ENCODE measurements at places on chromosomes 4 and X. TPM values are rescaled to one million over a fixed set of nuclear protein-coding genes. Genes with fewer than 3 reads are reported as not detected.

- H3K4me3 ChIP-seq: no peak overlapping the region
- H3K36me3 ChIP-seq: peaks cover under 1% of the 10 kb centered on the region
- H3K4me1 ChIP-seq: peaks cover 13% of the 10 kb centered on the region
- H3K27me3 ChIP-seq: peaks cover 50% of the 10 kb centered on the region
These were observed 445.4 kb downstream of the BCOR start for GRCh38 chrX:39652336-39652735.

DNA sequence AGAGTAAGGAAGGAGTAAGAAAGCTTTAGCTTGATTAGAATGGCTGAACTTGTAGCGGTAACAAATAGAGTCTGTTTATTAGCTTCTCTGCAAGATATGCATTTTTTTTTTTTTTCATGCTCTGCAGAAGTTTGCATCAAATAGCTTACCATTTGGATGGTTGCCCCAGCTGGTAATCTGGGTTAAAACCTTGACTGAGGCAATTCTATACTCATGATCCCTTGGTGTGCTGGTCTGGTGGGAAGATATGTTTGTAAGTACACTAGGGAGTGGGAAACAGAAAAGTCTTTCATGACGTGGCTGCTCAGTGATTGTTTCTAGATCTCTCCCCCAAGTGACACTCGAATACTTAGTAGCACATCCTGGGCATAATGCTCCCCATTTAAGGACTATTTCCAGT is 32.1 kb downstream of the SEPTIN11 start:
- no peak overlapping the region for H3K27ac ChIP-seq
- H3K4me3 ChIP-seq: no peak overlapping the region
- no peaks in the 10 kb centered on the region for H3K36me3 ChIP-seq
- peaks cover 44% of the 10 kb centered on the region for H3K4me1 ChIP-seq

DNA sequence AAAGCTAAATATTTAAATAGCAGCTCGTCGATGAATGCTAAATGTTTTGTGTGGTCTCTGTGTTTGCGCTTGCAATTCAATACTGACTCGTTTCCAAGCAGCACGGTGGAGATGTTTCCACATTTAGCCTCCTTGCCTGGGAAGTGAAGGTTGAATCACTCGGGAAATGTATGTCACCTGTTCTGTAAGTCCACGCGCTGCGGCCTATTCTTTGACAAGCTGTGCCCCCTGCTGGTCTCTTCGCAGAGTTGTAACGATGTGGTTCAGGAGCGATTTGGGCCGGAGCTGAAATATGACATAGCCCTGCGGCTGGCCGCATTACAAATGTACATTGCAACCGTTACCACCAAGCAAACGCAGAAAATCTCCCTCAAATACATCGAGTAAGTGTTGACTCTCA is 89.6 kb upstream of the PRPS2 start:
- peaks cover 42% of the 10 kb centered on the region for H3K27me3 ChIP-seq
- no peak overlapping the region for H3K4me3 ChIP-seq
- no peaks in the 10 kb centered on the region for H3K4me1 ChIP-seq
- H3K36me3 ChIP-seq: no peaks in the 10 kb centered on the region
- DNase-seq: peak; percentile 41

DNA sequence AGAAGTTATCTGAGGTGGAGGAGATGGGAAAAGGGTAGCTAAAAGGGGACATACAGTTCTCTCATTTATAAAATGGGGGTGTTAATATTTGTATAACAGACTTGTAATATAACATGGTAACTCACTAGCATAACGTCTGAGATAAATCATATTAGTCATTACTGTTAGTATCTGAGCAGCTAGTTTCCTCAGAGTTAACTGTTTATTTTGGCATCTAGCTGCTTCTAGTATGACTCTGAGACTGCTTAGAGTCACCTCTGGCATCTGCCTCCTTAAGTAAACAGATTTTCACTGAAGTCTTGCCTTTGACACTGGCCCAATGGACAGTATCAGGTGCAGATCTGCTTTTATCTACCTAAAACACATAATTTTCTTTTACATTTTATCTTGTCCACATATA is 58.1 kb downstream of the SLC30A9 start:
- H3K27me3 ChIP-seq: no peaks in the 10 kb centered on the region
- no peak for DNase-seq
- no peaks in the 10 kb centered on the region for H3K4me1 ChIP-seq
- no peak overlapping the region for H3K4me3 ChIP-seq
- no peak overlapping the region for H3K27ac ChIP-seq

GRCh38 chr4:140654495-140654814 is 85.7 kb upstream of the UCP1 start:
- H3K27me3 ChIP-seq: peaks cover 22% of the 10 kb centered on the region
- no peak overlapping the region for H3K27ac ChIP-seq
- no peak overlapping the region for H3K4me3 ChIP-seq
- no peak for DNase-seq
- H3K4me1 ChIP-seq: no peaks in the 10 kb centered on the region

SMR3B gene
- total RNA-seq: not detected

- peaks cover 2% of the 10 kb centered on the region for H3K36me3 ChIP-seq
- no peak overlapping the region for H3K4me3 ChIP-seq
- no peaks in the 10 kb centered on the region for H3K27me3 ChIP-seq
- H3K27ac ChIP-seq: no peak overlapping the region
- H3K4me1 ChIP-seq: no peaks in the 10 kb centered on the region
These were observed 147.3 kb downstream of the PCDH7 start for GRCh38 chr4:30867427-30867826.

DNA sequence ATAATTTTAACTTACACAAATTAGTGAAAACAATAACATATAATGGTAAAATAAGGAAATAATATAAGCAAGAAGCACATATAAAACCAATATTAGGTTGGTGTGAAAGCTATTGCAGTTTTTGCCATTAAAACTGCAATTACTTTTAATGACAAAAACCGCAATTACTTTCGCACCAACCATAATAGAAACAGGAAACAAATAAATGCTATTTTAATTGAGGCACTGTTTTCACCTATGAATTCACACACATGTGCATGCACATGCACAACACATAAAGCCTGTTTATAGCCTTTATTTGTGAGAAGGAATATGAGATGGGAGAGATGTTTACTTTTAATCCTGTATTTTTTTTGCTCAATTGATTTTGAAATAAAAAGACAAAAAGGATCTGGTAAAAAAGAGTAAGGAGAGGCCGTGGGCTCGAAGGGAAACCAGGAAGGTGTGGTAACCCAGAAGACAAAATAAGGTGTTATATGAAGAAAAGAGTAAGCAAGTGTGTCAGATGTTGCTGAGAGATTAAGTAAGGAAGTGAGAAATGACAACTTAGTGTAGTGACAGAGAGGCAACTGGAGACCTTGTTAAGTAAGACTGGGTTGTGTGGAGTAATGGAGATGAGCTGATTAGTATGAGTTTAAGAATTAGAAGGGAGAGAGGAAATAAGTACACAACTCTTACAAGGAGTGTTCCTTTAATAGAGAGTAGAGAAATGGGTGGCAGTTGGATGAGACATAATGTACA is 69.0 kb downstream of the KLHL13 start:
- H3K36me3 ChIP-seq: peaks cover 2% of the 10 kb centered on the region
- no peaks in the 10 kb centered on the region for H3K27me3 ChIP-seq
- no peak overlapping the region for H3K4me3 ChIP-seq
- no peaks in the 10 kb centered on the region for H3K4me1 ChIP-seq
- no peak overlapping the region for H3K27ac ChIP-seq

SNCA gene
- 0.86 TPM for total RNA-seq

GRCh38 chrX:118560489-118560888 is 64.9 kb downstream of the DOCK11 start:
- no peaks in the 10 kb centered on the region for H3K27me3 ChIP-seq
- H3K4me3 ChIP-seq: no peak overlapping the region
- H3K36me3 ChIP-seq: peaks cover 10% of the 10 kb centered on the region
- peaks cover 18% of the 10 kb centered on the region for H3K4me1 ChIP-seq

DNA sequence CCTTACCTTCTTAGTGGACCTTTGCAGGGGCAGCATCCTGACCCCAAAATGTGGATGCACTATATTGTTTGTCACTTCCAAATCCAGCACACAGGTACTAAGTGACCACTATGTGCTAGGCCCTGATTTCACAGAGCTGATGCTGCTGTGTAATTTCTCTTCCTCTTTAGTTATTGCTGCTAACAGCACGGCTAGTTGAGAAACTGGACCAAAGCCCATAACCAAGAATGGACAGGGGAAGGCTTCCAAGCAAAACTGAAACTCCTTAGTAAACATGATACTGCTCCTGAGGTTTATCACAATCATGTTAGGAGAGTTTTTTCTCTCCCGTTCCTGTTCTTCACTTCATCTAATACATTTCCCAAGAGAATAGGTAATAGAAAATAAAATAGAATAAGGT is 172.9 kb upstream of the TTC29 start:
- DNase-seq: no peak
- no peak overlapping the region for H3K27ac ChIP-seq
- no peaks in the 10 kb centered on the region for H3K4me1 ChIP-seq
- no peak overlapping the region for H3K4me3 ChIP-seq
- peaks cover 5% of the 10 kb centered on the region for H3K27me3 ChIP-seq

ARHGAP36 gene
- not detected for total RNA-seq

DNA sequence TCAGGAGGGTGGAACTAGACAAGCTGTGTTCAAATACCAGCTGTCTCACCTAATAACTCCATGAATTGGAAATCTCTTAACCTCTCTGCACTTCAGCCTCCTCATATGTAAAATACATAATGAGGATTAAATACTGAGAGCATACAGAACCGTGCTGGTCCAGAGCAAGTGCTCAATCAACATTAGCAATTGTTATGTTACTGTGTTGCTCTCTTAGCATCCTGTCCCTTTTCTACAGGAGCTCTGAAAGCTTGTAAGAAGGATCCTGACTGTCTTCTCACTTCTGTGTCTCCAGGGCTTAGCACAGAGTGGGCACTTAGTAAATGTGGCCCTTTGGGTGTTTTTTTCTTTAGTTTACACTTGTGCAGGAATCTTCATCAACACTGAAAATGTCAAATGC is 1456.1 kb upstream of the IGFBP7 start:
- no peak for DNase-seq
- H3K36me3 ChIP-seq: no peaks in the 10 kb centered on the region
- no peak overlapping the region for H3K4me3 ChIP-seq
- no peak overlapping the region for H3K27ac ChIP-seq

Measured in activated T-cell treated with anti-CD3 and anti-CD28 coated beads, Interleukin-2, amount 50 U/mL, for 72 hours (primary cell).